Placental pericyte (primary cell): ENCODE measurements at places on chromosomes 1 and 21. TPM values are rescaled to one million over a fixed set of nuclear protein-coding genes. Genes with fewer than 3 reads are reported as not detected.

The ZNF593OS gene
- not detected in 2 replicates for total RNA-seq

The KLF17 gene
- under 0.01 and 0.14 TPM in 2 replicates for total RNA-seq

The PSMB2 gene
- 25.8 and 47.1 TPM in 2 replicates for total RNA-seq

The APP gene
- total RNA-seq = 364 and 1,116 TPM in 2 replicates

The ENAH gene
- 68.1 and 122 TPM in 2 replicates for total RNA-seq

The RBM11 gene
- total RNA-seq = not detected in 2 replicates

The FCGR3A gene
- total RNA-seq = 0.14 TPM in 1 of 2 replicates, not detected in the other

The MECR gene
- 21.9 and 28.1 TPM in 2 replicates for total RNA-seq

The CYP2J2 gene
- 0.29 TPM in 1 of 2 replicates, not detected in the other for total RNA-seq

The SLC16A4 gene
- total RNA-seq = 57.8 and 106 TPM in 2 replicates

The ORC1 gene
- 0.44 and 14.6 TPM in 2 replicates for total RNA-seq

The HFM1 gene
- total RNA-seq = 0.14 and 0.22 TPM in 2 replicates

The FGR gene
- total RNA-seq = not detected in 2 replicates

The SNX27 gene
- total RNA-seq = 29.3 and 29.6 TPM in 2 replicates

The KCNN3 gene
- total RNA-seq = under 0.01 TPM in 1 of 2 replicates, not detected in the other

The TSPEAR gene
- total RNA-seq = not detected in 2 replicates

The SAMD13 gene
- 0.14 TPM in 1 of 2 replicates, not detected in the other for total RNA-seq

The B4GALT3 gene
- 33.9 and 34.1 TPM in 2 replicates for total RNA-seq

The CCDC181 gene
- total RNA-seq = under 0.01 and 0.14 TPM in 2 replicates

The C4BPA gene
- total RNA-seq = not detected in 2 replicates
